ENCODE measurements at places on chromosomes 6 and 20.
A peak's percentile ranks its signal among the peaks of the same experiment; 100 is the strongest.

DNA sequence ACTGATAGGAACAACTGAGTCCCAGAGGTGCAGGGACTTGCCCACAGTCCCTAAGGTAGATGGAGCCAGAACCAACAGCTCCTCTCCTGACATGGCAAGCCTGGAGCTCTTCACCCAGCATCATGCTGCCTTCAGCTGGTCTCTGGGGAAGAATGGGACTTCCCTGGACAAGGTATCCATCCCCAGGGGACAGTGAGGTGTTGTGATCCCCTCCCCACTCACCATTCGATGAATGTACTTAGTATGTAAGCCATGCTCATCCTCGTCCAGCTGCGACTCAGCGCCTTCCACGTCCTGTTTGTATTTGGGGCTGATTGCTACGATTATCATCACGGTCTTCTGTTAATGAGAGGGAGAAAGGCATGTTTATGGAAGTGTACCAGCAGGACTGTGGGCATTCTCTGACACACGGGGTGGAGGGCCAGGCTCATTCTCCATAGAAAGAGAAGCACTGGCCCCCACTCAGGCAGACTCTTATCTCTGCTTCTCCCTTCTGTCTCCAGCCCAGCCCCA is 39.4 kb downstream of the TRAF3IP2 start:
- DNase-seq, result no peak

GRCh38 chr6:136866872-136867416 is 44.6 kb downstream of the PEX7 start:
- no peak for DNase-seq

DNA sequence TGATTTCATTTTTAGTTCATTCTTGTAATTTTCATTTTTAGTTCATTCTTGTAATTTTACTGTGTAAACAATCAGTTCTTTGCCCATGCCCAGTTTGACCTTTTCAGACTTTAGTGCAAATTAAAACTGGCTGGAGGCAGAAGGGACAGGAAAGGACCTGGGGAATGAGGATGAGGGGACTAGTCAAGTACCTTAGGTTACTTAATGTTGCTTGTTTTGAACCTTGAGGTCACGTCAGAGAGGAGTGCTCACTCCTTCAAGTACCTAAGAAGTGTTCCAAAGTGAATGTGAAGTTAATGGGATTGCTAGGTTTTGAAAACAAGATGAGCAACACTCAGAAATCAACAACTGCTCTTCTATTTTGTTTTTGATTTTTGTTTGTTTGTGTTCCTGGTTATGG is 82.5 kb downstream of the FOXO3 start:
- DNase-seq, result no peak

DNA sequence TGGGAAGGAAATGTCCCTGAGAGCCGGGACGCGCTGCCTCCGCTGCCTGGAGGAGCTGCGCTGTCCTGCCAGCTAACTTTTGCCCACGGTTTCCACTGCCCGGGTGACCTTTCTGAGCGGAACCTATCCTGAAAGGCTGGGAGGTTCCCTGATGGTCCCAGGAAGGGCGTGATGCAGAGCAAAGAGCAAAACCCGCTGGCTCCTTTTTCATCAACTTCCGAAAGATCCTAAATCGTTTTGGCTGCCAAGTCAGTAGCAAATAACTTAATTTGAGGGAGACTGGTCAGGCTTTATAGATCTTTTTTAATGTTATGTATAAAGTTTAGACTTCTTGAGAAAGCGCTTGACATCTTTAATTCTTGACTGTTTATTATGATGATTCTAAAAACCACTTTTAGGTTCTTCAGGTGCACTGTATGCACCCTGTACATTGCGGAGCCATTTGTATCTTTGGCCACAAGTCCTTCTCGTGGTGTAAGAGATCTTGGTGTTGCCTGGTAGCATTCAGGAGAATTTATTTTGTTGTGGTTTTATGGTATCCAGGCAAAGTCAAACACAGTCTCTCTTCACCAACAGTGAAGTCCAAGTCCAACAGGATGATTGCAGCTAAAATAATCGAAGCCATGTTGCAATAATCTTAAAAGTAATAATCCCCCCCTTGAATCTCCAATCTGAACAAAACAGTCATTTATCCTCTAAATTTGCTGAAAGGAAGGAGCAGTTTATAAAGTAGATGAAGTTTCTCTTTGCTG is at the start of gene SYNE1:
Gene SYNE1, minus strand, starts transcription at position 67 of the 752 bp plus-strand sequence. CDS start 9,031 bp downstream, outside the sequence.
- DNase-seq, result no peak

DNA sequence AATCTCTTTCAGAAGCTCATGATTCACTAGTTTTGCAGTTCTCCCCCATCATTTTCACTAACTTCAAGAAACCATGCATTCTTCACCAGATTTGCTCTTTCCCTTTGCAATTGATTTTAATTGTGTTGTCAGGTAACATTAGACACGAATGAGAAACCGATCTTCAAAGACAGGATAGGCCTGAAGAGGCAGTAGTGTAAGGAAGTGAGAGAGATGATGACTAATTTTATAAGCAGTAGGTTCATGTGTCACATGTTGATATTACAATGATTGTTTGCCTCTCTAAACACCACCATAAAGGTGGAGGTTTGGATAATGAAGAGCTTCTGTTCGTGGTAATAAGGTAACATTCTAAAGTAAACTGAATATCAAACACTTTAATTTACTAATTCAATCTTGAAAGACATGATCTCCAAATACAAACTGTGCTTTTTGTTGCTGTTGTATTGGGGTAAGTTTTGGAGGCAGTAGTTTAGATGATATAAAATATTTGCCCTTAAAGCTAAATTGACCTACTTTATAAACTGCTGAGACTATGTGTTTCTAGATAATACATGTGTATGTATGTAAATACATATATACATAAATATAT is 207.2 kb downstream of the PHACTR1 start:
- DNase-seq, result no peak

- no peak for DNase-seq
Observed at GRCh38 chr6:114588726-114589125, 245.9 kb upstream of the HS3ST5 start.

DNA sequence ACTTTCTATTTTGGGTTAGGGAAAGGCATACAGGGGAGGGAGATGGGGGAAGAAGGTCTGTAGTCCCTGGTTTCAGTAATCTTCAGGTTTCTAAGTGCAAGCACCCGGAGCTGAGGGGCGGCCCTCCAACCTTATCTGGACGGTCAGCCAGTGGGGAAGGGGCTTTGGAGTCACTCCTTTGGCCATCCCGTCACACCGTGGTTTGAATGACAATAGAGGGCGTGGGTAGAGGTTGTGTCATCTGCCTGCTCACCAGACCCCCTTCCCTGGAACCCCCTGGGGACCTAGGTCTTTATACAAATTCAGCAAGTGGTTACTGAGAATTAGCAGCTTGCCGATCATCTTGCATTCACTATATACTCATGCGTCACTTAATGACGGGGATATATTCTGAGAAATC is 29.1 kb downstream of the STK35 start:
- DNase-seq, result no peak

GRCh38 chr6:11648436-11648775 is 110.9 kb downstream of the TMEM170B start:
- DNase-seq, result no peak

- no peak for DNase-seq
Observed at GRCh38 chr6:169288591-169288990, 34.9 kb upstream of the THBS2 start.

DNA sequence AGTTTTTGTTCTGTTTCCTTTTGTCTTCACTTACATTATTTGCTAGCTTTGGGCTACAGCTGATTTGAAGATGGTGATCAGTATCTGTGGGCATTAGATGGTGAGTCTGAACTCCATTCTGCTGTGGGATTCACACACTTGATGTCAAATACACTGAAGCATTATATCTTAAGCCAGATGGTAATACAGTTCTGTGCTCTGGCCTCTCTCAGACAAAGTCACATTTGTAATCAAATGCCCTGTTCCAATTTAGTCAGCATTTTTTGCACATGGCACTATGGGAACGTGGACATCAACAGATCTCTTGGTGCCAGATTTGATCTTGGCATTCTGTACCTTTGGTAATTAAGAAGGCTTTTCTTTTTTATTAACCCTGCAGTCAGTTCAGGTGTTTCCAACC is 56.0 kb downstream of the SASH1 start:
- DNase-seq, result no peak

GRCh38 chr6:150394053-150394898 is 25.5 kb downstream of the IYD start:
- DNase-seq, result no peak

DNA sequence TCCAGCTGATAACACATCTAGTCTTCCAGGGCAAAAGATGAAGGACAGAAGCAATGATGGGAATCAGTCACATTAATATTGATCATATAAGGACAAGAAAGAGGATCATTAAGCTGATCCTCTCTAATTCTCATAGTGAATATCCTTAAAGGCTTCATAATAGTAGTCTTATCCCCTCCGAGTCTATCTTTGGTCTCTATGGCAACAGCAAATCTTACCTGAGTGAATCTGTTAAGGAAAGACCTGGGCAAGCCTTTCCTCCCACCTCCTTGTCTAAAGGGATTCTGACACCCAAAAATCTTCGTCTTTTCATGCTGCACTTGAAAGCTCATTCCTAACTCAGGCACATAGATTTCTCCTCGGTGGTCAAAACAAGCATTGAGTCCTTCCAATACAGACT is 86.4 kb upstream of the LYRM2 start:
- no peak for DNase-seq

GRCh38 chr6:24720131-24720603 is 1.2 kb upstream of the C6orf62 start:
- peak; percentile 80 for DNase-seq

- DNase-seq, result no peak
Observed at GRCh38 chr6:44023586-44024454, 103.4 kb downstream of the MRPL14 start.

DNA sequence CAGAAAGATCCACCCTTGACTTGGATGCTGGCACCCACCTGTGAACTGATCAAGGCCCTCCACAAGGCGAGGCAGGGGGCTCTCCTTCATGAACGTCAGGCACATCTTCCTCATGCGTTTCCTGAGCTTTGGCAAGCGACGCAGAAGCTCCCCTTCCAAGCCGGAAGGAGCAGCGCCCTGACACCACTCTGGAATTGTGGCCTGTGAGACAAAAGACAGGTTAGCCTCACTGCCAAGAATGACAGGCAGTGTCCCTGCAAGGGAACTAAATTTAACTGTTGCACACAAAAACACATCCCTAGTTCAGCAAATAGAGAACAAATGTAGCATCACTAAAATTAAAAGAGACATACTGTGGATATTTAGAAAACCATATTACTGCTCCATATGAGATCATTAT is 42.0 kb upstream of the LYRM2 start:
- DNase-seq, result no peak

GRCh38 chr6:1524040-1524480 is 85.7 kb upstream of the FOXC1 start:
- no peak for DNase-seq

DNA sequence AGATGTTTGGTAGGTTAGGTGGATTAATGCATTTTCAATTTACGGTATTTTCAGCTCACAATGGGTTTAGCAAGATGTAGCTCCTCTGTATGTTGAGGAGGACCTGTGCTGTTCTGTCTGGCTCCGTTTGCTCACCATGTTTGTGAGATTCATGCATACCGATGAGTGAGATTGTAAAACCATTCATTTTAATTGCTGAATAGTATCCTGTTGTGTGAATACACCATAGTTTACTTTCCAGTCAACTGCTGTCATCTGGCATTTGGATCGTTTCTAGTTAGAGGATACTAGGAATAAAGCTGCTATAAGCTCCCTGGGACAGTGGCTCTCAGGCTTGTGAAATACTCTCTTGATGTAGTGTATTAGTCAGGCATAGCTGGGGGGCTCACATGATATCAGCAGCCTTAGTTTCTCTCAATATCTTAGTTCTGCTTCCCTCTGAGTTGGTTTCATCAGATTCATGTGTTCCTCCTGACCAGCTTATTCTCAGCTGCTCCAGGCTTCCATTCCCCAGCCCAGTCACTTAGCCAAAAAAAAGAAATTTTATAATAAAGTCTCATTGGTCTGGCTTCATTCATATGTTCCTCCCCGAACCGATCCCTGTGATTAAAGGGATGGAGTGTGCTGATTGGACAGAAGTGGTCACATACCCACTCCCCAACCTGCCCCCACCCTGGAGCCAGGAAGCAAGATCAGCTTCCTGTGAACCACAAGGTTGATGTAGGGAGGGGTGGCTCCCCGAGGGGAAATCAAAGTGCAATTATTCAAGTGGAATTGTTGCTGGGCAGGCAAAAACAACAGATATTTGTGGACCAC is 10.9 kb upstream of the B4GALT5 start:
- no peak for DNase-seq

DNA sequence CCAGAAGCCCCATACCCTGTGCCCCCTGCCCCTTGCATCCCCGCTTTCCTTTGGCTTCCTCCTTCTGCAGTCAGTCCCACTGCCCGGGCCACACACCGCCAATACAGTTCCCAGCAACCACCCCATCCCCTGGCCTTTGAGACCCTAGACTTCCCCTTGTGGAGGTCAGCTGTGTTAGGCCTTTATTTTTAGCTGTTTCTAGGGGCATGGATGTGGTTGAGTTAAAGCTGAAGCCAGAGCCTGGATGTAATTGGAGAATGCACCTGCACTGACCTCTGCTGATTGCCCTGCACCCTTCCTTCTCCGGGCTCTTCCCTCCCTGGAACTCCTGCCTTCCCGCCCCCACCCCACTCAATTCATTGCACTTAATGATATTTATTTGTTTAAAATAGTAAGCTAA is 33.9 kb downstream of the LYRM2 start:
- no peak for DNase-seq

DNA sequence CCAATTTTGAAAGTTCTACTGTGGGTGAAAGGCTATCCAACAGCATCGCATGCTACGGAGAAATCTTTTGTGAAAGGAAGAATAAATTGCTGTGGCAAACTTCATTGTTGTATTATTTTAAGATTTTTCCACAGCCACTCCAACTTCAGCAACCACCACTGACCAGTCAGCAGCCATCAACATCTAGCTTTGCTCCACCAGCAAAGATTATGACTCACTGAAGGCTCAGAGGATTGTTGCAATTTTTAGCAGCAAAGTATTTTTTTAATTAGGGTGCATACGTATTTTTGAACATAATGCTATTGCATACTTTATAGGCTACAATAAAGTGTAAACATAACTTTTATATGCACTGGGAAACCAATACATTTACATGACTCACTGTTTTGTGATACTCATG is 493.5 kb downstream of the TFAP2A start:
- no peak for DNase-seq

DNA sequence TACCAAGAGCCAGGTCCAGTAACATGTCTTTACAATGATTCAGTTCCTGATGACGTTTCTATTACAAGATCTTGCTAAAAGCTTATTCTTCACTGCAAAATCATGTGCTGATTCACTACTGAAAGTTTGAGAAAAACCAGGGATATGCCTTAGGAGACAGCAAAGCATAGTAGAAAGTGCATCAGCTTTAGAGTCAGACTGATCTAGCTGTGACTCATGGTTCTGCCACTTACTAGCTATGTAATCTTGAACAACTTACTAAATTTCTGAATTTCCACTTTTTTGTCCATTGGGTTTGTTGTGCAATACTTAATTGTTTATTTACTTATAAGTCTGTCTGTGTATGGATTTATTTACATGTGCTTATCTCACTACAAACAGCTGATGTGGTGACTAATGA is 198.5 kb upstream of the RSPO3 start:
- no peak for DNase-seq

Data from C1 segment of cervical spinal cord (tissue), 14 donors.